DMS79 (cell line): ENCODE measurements at places on chromosomes 11 and 22.

- no peak for DNase-seq
Measured at GRCh38 chr22:44242946-44243724, 62.4 kb downstream of the PARVG start.

DNA sequence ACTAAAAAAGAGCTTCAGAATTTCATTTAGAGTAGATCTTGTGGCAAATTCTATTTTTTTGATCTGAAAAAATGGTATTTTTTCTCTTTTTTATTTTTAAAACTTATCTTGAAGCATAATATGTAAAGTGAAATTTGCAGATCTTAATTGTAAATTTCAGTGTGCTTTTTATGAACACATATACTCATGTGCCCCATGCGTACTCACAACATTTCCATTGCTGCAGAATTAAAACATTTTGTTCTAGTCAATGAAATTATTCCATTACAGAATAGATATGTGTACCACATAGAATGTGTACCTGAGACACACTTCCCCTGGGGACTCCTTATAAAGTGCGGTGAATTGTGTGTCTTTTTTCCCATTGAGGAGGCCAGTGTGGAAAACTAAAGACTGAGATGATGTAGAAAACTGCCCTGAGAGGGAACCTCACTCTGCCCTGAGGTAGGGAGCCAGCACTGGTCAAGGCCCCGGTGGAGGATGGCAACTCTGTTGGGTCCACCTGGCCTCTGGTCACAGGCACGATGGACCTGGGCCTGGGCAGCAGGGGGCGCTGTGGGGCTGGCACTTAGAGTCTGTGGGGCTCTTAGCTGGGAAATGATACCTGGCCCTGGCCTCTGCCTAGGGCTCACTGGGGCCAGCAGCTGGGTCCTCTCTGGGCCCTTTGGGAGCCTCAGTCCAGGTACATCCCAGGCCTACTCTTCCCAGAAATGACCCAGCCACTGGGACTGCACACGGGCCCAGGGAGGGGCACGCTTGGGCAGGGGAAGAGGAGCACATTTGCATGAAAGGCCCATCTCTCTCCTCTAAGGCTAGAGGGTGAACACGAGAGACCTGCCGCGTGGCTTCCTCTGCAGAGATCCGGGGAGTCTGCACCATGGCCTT lies 77.9 kb upstream of the TOP3B start:
- DNase-seq = no peak

DNA sequence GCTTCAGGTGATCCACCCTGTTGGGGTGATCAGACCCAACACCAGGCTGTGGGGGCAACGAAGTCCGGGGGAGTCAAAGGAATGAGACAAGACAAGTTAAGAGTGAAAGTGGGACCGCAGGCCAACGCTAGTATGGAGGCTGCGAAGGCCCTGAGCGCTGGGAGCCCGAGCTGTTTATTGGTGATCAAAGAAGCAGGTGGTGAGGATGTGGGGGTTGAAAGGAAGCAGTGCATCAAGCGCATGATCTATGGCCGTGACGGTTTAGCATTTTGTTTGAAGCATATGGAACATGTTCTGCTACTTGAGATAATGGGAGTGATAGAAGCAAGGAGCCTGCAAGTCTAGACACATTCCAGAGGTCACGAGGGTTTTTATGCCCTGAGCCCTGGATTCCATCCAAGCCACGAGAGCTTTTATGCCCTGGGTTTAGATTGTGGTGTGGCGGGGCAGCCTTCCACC lies 49.5 kb downstream of the MCHR1 start:
- DNase-seq = peak; percentile 79

GRCh38 chr22:16975155-16975885 lies 32.7 kb downstream of the GAB4 start:
- no peak for DNase-seq

- DNase-seq = no peak
Measured at GRCh38 chr11:118615976-118616371, 8.6 kb downstream of the PHLDB1 start.

GRCh38 chr11:117647207-117647606 lies 149.8 kb downstream of the DSCAML1 start:
- DNase-seq = no peak
